Activated CD8-positive, alpha-beta T cell treated with anti-CD3 and anti-CD28 coated beads, Interleukin-2, amount 10 ng/mL, durations not matched to agents 7 days and 5 days (primary cell): ENCODE measurements at places on chromosomes 11 and 22. TPM values are rescaled to one million over a fixed set of nuclear protein-coding genes. Genes with fewer than 3 reads are reported as not detected.
A peak's percentile ranks its signal among the peaks of the same experiment; 100 is the strongest.

- no peak for DNase-seq
These were observed 17.6 kb upstream of the NRGN start for GRCh38 chr11:124722176-124722575.

DNA sequence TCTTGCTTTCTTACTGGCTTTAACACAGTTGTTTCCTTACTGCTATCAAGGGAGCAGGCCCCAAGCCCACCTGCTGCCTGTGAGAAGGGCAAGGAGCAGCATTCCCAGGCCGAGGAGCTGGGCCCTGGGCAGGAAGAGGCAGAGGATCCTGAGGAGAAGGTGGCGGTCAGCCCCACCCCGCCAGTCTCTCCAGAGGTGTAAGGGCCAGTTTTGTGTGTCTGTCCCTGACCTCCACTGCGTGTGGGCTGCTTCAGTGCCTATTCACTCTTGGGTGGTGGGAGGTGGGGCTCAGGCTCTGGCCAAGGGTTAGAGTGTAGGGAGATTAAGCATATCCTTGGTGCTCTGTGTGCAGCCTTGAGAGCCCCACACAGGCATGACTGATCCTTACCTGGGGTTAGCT is 55.1 kb downstream of the CEP164 start:
- no peak for DNase-seq

The C11orf54 gene
- 17.9 TPM for total RNA-seq

The CNIH2 gene
- 2.7 TPM for total RNA-seq

GRCh38 chr11:6200975-6201374 is 2.0 kb downstream of the OR52W1 start:
- no peak for DNase-seq

- peak; percentile 75 for DNase-seq
These were observed 3.6 kb downstream of the CD44 start for GRCh38 chr11:35142481-35143075.

DNA sequence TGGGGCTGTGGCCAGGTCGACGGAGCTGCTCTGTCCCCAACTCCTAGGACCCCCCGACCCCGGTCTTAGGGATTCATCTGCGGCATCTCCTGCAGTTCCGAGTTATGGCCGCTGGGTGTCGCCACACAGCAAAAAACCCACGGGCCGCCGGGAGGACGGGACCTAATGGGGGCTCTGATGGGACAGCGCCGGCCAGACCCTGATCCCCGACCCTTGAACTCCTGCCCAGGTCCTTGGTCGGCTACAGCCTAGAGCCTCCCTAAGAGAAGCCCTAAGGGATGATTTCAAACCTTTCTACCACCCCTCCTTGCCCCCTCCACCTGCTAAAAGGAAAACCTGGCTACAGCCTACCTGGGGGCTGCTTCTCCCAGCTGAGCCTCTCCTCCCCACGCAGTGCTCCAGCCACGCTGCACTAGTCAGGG is 30.8 kb upstream of the LRRC10B start:
- DNase-seq: peak; percentile 66

DNA sequence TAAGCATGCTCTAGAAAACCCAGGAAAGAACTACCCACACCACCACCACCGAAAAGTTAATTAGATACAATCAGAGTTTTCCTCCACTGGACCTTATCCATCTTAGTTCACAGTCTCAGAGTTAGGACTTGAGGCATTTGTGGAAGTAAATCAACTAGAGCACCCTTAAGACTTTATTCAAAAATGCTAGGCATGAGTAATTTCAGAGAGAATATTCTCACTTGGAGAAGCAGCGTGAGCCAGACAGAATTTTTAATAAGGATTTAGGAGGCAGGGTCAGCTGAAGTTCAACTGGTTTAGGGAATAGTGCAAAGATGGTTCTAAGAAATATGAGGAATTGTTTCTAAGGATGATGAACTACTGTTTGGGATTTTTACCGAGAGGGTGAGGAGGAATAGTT is 1.2 kb upstream of the OLFML1 start:
- no peak for DNase-seq

- DNase-seq: no peak
These were observed 319.9 kb downstream of the NTM start for GRCh38 chr11:131690362-131690761.

GRCh38 chr11:3192511-3193372 is 25.9 kb downstream of the MRGPRG start:
- DNase-seq: no peak

- DNase-seq: no peak
These were observed 74.3 kb downstream of the C11orf65 start for GRCh38 chr11:108393046-108393445.

DNA sequence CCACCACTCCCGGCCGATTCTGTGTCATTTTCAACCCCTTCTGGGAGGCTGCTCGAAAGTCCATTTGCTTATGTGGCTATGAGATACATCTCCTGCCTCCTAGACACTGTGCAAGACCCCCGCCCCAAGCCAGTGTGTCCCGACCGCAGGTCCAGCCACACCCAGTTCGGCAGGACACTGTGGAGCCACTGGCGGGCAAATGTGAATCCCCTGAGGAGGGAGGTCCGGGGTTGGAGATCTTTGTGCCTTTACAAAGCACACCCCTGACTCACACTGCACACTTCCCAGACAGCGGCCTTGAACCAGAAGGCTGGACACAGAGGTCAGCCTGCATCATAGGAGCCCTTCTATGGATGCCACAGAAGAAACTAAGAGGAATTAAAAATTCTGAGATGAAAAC is 17.4 kb downstream of the FXYD6 start:
- no peak for DNase-seq

The TMEM86A gene
- 0.52 TPM for total RNA-seq

The LRP4 gene
- not detected for total RNA-seq
